Esophagus muscularis mucosa (tissue), 4 donors: ENCODE measurements at places on chromosomes 12 and 14. TPM values are rescaled to one million over a fixed set of nuclear protein-coding genes. Genes with fewer than 3 reads are reported as not detected.

The STYK1 gene
- not detected for total RNA-seq

The PAPOLA gene
- 122 TPM for total RNA-seq

The BCL2L2 gene
- 92.8 TPM for total RNA-seq

The RND1 gene
- 0.29 TPM for total RNA-seq

The CLEC7A gene
- total RNA-seq: 1.7 TPM

The PSMD9 gene
- total RNA-seq: 22.4 TPM

The KCNA1 gene
- total RNA-seq: 0.71 TPM

The RNF10 gene
- total RNA-seq: 174 TPM

The JDP2 gene
- total RNA-seq: 50.5 TPM

The EFCAB11 gene
- 3.1 TPM for total RNA-seq

The CISTR gene
- not detected for total RNA-seq

The RNASE3 gene
- not detected for total RNA-seq

The CGRRF1 gene
- 22.2 TPM for total RNA-seq

The BEST3 gene
- 0.13 TPM for total RNA-seq

The BHLHE41 gene
- total RNA-seq: 14.6 TPM

The ESR2 gene
- total RNA-seq: 0.42 TPM

The NUDT4 gene
- 93.0 TPM for total RNA-seq

The TUNAR gene
- not detected for total RNA-seq

The FOXG1 gene
- 0.65 TPM for total RNA-seq

The NAV3 gene
- total RNA-seq: 6.3 TPM

The OTUB2 gene
- not detected for total RNA-seq

The PARPBP gene
- 0.45 TPM for total RNA-seq

The KRT82 gene
- not detected for total RNA-seq

The SMIM41 gene
- 2.1 TPM for total RNA-seq

The FAM186B gene
- total RNA-seq: 0.26 TPM

The MTERF2 gene
- 17.2 TPM for total RNA-seq

The RAD9B gene
- total RNA-seq: 0.98 TPM

The B4GALNT3 gene
- 0.71 TPM for total RNA-seq

The CELA1 gene
- total RNA-seq: not detected

The KRT78 gene
- 2.1 TPM for total RNA-seq

The PUS7L gene
- 8.7 TPM for total RNA-seq

The RHEBL1 gene
- 0.40 TPM for total RNA-seq

The OASL gene
- total RNA-seq: 0.50 TPM

The OR6C2 gene
- not detected for total RNA-seq

The PPP1CC gene
- 120 TPM for total RNA-seq

The PYGL gene
- total RNA-seq: 19.1 TPM

The TM9SF1 gene
- 43.0 TPM for total RNA-seq

The GLIPR1L1 gene
- not detected for total RNA-seq

The TAS2R31 gene
- total RNA-seq: 3.3 TPM

The STAB2 gene
- 0.29 TPM for total RNA-seq

The WASHC4 gene
- 39.9 TPM for total RNA-seq

The DTX3 gene
- 68.6 TPM for total RNA-seq

The LRFN5 gene
- 4.6 TPM for total RNA-seq

The DBX2 gene
- total RNA-seq: not detected

The GPR137C gene
- 0.50 TPM for total RNA-seq

The SLC4A8 gene
- total RNA-seq: 0.83 TPM

The REP15 gene
- total RNA-seq: 1.2 TPM

The ANAPC5 gene
- 74.0 TPM for total RNA-seq

The NUAK1 gene
- 19.8 TPM for total RNA-seq

The CCDC38 gene
- total RNA-seq: not detected

The PRB2 gene
- not detected for total RNA-seq

The IFT81 gene
- 15.7 TPM for total RNA-seq

The ADAM20 gene
- 0.33 TPM for total RNA-seq

The GLIPR1L2 gene
- 1.3 TPM for total RNA-seq

The PLA2G1B gene
- not detected for total RNA-seq

The SSTR1 gene
- total RNA-seq: 0.75 TPM

The DUSP6 gene
- total RNA-seq: 88.8 TPM

The PHETA1 gene
- 15.6 TPM for total RNA-seq
